ENCODE measurements at places on chromosomes 7 and 10.

DNA sequence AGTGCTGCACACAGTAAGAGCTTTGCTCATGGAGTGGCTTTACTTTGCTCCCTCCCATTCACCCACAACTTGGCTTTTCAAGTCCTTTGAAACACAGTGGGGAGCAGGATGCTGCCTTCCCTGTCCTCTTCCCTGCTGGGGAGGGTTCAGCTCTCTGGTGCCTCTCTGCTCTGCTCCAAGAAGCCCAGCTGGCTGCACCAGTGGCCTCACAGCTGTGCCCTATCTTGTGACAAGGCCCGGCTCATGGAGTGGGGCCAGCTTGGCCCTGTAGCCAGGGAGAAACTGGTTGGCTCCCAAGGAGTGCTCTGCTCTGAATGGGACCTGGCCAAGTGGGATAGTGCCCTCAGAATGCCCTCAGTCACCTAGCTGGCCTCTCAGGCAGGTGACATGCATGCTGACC lies 212.3 kb upstream of the ZMIZ1 start:
- no peak for DNase-seq

- peak; percentile 49 for DNase-seq
Measured at GRCh38 chr10:3781468-3782145, 3.4 kb downstream of the KLF6 start.

DNA sequence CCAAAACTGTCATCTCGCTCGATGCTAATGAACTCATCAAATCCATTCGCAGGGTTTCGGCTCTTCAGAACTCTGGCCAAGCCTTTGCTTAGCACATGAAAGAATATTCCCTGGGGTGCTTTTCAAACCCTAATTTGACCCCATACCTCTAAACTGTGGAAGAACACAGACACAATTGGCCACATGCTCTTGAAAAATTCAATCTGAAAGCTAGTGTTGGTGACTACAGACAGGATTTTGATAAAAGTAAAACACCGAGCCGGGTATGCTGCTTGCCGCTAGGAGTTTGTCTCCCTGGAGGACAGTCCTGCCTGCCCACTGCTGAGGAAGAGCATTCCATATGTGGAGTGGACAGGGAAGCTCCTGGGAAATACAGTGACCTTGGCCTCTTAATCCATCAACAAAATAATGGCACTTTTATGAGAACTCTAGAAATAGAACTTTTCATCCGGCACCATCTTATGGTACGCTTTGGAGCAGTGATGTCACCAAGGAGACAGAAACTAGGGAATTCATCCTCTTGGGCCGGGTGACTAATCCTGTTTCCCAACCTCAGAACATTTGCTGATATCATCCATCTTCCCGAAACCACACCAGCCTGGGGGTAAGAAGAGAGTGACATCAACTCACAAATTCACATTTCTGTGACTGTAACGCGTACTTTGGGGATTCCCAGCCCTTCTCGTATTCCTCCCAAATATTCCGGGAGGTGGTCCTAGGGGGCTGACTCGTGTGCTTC lies 34.2 kb downstream of the MTURN start:
- DNase-seq: no peak

DNA sequence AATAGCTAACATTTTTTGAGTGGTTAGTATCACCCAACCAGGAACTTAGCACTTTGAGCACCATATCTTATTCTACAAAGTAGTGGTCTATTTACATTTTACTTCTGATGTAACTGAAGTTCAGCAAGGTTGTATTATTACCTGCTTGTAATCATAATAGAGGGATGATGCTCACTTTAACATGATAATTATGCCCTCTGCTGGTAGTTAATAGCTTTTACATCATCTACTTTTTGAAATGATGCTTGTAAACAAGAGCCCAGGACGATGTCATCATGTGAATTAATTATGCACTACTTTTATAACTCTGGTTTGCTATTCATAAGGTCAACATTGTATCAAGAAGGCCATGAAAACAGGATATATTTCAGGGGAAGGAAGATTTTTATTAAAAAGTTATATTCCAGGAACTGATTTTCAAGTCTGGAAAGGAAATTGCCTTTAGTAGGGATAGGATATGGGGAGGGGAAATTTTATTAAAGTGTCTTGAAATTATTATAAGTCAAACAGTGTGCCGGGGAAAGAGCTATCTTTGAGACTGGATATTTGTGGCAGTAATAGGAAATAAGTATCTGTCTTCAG lies 80.3 kb upstream of the SCIN start:
- DNase-seq: peak; percentile 48

- no peak for DNase-seq
Measured at GRCh38 chr7:31051598-31052486, at the start of gene ADCYAP1R1. ADCYAP1R1 (plus strand) TSS chr7:31052308; CDS start chr7:31063265, 10,957 bp downstream.

- DNase-seq: peak; percentile 16
Measured at GRCh38 chr7:139842401-139843210, 13.5 kb downstream of the TBXAS1 start.

DNA sequence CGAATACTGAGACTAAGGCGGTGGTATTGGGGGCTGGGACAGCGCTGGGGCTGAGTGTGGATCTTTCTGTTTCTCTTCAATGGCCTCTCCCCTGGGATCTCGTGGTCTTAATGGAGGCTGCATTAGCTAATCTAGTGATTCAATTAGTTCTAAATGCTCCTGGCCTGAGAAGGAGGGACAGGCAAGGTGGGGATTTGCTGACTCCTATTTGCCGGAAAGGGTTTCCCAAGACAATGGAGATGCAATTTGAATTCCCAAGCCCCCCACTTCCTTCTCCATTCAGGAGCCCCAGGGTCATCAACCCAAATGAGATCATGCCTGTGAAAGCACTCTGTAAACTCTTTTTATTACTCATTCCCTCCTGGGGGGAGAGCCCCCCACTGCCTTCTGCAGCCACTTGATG lies 111.7 kb upstream of the PLXNA4 start:
- no peak for DNase-seq

DNA sequence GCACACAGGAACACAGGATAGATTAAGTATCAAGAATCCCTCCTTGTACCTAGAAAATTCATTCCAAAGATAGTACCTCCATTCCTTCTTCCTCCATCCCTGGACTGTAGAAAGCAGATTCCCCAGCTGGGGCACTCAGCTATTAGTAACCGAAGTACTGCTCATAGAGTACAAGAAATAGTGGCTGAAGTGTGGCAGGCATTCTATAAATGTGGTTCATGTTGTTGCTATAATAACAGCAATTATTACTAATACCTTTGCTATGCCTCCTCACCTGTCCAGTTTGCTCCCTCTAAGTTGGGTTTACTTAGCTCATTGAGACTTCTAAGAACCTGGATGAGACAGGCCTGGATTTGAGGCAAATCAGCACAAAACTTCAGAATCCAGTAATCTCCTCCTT lies 453.2 kb downstream of the GRM8 start:
- DNase-seq: no peak

GRCh38 chr10:75461672-75462649 lies 30.5 kb downstream of the LRMDA start:
- DNase-seq: no peak

DNA sequence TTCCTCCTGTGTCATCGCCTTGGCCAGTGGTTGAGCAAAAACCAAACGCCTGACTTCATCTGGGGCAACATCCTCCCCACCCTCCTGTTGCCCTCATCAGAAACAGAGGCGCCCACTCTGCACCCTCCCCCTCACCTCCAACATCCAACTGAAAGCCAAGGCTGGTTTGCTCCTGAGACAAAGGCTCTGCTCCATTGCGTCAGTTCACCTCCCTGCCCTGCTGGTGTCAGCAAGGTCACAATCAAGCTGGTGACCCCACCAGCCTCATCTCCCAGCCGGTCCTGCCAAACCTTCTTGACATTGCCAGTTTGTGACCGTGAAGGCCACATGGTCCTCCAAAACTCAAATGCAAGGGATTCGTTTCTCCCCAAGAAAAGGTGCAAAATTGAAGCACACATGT lies 131.7 kb upstream of the ADAM12 start:
- DNase-seq: no peak

GRCh38 chr10:8227246-8227645 lies 172.8 kb downstream of the GATA3 start:
- no peak for DNase-seq

All from endothelial cell of umbilical vein (primary cell).